Posterior vena cava (tissue), 2 donors: ENCODE measurements at places on chromosomes 7 and 10. TPM values are rescaled to one million over a fixed set of nuclear protein-coding genes. Genes with fewer than 3 reads are reported as not detected.
A peak's percentile ranks its signal among the peaks of the same experiment; 100 is the strongest.

HOGA1 gene
- 1.5 TPM for total RNA-seq

CRPPA gene
- total RNA-seq: 4.7 TPM

DNA sequence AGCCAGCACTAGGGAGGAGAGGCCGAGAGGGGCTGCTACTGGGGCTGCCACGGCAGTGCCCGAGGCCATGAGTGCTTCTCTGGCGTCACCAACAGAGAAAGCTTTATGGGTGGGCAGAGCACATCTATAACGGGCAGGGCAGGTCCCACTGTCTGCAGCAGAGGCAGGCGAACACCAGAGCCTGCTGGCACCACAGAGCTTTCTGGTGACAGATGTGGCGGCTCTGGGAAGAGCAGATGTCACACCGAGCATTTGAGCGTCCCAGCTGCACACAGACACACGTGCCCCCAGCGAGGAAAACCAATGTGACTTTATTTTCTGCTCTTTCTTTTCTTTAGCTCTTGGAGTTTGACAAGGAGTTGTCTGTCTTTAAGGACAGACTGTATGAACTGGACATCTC, 20.5 kb downstream of the NKX6-2 start:
- no peak for DNase-seq

- no peak for DNase-seq
Measured at GRCh38 chr7:107938456-107939250, 47.7 kb downstream of the DLD start.

DNA sequence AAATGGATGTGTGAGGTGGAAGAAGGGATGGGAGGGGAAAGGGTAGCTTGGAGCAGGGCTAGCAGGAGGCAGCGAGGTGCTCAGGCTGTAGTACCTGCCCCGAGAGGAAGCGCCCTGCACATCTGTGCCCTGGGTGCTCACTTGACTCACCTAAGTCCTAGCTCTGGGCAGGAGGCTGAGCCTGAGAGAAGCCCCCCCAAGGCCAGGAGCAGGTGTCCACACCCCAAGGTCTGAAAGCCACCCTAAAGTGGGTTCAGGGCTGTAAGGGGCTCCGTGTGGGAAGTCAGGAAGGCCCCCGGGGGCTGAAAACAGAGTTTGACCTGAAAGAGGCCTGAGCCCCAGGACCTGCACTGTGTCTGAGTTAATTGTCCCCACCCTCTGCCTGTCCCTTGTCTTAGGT, 95.8 kb upstream of the PODXL start:
- peak; percentile 67 for DNase-seq

DNA sequence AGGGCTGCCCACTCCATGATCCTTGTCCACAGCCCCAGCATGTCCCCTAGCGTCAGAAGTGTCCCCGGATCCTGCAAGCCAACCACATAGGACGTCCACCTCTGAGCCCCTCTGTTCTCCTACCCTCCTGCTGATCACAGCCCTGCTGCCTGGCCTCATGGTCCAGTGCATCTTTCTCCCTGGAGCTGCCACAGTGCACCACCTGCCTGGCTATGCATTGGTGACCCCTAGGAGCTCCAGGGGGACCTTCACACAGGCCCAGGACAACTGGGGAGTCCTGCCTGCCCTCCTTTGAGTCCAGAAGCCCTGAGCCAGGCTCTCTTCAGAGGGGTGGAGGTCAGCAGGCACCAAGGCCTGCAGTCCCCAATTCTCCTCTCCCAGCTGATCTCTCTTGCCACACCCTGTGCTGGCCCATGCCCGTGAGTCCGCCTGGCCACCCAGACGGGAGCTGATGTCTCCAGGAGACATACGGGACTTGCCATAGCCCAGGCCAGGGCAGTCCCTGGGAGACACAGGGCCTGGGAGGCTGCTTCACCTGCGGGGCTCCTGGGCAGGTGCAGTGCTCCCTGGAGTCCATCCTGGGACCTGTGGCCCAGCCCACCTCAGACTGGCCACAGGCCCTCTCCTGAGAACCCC, 77.4 kb upstream of the RET start:
- DNase-seq: peak; percentile 70

DNA sequence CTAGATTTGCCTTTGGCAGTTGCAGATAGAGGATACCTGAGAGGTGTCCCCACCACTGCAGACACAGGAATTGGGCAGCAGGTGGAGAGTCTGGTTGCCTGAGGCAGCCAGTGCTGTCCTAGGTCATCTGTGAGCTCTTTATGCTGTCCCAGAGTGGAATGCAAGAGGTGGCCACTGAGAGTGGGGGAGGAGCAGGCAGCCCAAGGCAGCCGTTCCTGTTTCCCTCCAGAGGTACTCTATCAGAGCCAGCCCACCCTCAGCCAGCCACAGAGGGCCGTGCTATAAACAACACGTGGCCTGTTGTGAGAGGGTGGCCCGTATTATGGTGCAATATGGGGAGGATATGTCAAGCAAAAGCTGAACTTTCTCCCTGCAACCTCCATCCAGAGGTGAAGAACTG, 8.5 kb downstream of the LRRC18 start:
- no peak for DNase-seq

DNA sequence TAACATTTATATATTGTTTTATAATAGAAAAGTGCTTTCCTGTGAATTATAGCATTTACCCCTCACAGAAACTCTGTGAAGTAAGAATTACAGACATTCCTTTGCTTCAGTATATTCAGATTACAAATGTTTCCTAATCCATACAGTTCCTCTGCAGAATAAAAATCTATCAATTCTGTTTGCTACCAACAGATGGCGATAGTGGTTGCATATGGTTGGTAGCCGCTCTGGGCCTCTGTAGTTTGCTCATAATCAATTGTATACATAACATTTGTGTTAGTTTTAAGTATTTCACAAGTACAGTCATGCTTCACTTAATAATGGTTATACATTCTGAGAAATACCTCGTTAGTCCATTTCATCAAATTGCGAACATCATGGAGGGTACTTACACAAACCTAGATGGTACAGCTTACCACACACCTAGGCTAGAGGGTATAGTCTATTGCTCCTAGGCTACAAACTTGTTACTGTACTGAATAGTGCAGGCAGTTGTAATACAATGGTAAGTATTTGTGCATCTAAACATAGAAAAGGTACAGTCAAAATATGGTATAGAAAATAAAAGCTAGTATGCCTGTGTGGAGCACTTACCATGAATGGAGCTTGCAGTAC, 94.4 kb upstream of the STEAP4 start:
- no peak for DNase-seq

DNA sequence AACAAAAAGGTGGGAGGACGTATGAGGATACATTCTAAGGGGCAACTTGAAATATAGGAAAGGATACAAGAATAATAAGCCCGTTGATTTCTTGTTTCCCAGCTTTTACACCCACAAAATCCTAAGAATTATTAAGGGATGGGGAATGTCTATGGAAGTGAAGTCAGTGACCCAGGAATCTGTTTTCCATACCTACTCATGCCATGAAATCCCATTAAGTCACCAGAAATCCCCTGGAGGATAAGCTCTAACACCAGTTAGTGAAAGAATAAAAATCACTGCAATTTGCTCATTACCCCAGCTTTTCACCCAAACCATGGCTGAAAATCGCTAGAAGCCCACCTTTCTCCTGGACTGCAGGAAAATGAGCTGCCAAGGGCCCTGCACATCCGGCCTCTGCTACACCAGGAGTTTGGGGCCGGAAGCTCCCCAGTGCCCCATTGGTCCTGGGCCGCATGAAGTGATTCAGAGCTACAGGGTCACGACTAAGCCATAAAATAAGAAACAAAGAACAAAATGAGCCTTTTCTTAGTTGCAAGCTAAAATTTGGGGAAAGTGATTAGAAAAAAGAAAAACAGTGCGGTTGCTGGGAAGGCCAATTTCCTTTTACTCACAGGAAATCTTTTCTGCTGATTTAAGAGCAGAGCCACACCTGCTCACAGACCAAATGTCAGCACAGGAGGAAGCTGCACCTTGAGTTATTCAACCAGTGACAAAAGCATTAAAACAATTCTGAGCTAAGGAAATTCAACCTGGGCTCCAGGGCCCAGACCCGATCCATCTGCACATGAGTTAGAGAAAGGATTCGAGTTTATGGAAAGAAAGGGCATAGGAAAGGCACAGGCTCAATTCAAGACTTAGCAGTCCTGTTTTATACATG, 40.3 kb downstream of the HIPK2 start:
- DNase-seq: no peak

DNA sequence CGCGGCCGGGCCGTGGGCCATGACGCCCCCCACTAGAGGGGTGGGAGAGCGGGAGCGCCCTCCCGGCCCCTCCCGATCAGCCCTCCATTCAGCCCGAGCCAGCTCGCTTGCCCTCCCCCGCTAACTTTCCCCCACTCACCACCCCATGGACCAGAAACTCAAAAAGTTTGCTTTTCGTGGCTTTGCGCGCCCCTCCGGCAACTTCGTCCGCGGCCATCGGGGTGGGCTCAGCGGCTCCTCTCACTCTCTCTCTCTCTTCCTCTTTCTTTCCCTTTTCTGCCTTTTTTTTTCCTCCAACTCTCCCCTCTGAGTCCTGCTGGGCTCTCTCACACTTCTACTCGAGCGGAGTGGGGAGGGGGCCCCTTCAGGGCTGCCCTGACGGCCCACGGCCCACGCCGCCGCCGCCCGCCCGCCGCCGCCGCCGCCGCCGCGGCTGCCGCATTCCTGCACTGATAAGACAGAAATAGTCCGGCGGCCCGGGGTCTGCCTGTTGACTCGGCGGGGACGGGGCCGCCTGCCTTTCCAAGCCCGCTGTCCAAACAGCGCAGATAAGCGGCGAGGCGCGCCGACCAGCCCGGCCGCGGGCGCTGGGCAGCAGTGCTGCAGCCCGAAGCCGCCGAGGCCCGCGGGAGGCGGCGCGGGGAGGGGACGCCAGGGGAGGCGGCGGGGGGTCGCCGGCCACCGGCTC, at the start of gene SMARCD3:
TSS of gene SMARCD3 (minus strand) at position 349 of the 688 bp plus-strand sequence. CDS start at position 217, 132 bp downstream.
- no peak for DNase-seq

DNA sequence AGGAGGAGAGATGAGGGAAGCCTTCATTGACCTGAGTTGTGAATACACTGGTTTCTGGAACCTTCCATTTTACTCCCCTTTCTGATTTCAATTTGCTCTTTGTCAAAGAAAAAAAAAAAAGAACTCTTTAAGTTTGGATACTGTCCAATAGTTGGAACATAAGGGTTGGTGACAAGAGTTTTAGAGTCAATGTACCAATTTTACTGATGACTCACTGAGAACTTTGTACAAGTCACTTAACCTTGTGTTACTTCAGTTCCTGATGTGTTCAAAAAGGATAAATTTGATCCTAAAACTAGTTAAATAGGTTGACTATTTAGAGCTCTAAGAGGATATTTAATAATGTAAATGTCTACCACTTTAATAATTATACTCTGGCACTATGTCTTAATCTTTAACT, 4.1 kb upstream of the CDK14 start:
- no peak for DNase-seq

DNA sequence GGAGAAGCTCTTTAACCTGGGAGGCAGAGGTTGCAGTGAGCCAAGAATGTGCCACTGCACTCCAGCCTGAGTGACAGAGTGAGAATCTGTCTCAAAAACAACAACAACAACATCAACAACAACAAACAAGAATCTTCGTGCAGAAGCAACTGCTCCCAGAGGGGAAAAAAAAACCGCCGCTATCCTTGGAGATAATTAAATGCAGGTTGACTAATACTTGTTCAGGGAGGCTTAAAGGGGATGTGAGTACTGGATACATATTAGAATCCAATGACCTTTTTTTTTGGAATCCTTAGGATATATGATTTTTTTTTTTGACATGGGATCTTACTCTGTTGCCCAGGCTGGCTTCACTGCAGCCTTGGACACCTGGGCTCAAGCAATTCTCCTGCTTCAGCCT, 89.6 kb upstream of the FAM171A1 start:
- no peak for DNase-seq

DNA sequence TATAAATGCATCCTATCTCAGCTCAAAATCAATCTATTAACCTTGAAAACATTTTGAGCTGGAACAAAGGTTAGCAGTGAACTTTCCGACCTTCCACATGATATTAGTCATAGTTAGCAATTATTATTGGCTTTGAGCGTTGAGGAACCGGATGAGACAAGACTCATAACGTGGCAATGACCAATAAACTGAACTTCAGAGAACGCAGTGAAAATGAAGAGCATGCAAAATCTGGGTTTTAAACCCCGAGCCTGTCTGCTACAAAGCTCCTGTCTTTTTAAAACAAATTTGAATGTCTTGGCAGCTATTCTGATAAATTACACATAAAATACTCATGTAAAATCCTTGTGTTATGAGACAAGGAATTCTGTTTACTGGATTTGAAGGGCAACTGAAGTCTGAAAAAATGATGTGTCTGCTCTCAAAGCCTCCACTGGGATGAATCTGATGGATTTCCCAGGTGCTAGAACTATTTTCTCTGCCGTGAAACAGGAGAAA, 74.7 kb upstream of the ITGB1 start:
- no peak for DNase-seq

DNA sequence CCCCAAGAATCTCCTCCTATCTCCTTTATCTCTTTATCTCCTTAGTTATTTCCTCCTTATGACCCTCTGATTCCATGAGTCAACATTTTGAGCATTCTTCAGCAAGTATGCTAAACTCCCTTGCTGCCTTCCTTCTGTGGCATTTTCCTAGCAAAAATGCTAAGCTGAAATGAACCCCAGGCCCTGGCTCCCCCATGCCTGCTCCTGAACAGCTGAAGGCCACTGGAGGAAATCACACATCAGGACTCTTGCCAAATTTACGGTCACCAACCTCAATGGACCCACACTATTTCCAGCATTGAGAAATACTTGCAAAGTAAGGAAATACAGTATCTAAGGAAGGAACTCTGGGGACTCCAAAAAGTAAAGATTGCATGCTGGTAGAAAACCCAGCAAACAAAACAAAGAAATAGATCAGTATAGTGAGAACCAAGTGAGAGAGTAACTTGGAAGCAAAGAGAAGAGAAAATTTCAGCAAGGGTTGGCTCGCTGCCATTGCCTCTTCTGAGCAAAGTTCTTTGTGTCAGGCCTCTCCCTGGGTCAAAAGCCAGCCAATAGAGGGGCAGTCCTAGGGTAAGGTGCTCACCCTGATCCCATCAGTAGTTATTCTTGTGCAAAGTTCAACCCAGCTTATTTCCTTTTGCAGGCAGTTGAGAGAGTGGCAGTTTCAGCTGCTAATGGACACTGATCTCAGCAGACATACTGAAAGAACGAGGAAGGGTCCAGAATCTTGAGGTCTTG, 5.1 kb upstream of the PLEKHS1 start:
- DNase-seq: no peak

DNA sequence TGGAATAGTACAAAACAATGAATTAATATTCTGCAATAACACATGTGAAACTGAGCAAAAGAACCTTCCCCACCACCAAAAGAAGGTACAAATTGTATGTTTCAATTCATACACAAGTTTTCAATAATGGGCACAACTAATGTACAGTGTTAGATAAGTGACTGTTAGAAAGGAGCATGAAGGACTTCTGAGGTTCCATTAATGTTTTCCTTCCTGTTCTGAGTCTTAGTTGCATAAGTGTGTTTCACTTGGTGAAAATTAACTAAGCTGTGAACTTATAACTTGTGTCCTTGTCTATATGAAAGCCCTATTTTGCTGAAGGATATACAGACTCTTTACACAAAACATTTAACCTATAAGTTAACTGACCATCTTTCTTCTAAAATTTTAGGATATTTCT, 8.2 kb downstream of the GSAP start:
- DNase-seq: no peak

DNA sequence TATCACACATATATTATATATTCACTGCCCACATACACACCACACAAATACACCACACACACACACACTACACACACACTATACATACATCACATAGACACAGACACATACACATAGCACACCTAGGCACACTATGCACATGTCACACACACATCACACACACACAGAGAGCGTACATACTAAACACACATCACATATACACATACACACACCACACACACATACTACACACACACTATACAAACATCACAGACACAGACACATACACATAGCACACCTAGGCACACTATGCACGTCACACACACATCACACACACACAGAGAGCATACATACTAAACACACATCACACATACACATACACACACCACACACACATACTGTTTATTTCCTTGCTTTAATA, 165.5 kb downstream of the KCNMA1 start:
- DNase-seq: no peak
